Activated T-helper 17 cell treated with anti-CD3 and anti-CD28 coated beads, Interleukin-2, amount 50 U/mL, for 72 hours (primary cell): ENCODE measurements at places on chromosomes 16 and 17. TPM values are rescaled to one million over a fixed set of nuclear protein-coding genes. Genes with fewer than 3 reads are reported as not detected.

DNA sequence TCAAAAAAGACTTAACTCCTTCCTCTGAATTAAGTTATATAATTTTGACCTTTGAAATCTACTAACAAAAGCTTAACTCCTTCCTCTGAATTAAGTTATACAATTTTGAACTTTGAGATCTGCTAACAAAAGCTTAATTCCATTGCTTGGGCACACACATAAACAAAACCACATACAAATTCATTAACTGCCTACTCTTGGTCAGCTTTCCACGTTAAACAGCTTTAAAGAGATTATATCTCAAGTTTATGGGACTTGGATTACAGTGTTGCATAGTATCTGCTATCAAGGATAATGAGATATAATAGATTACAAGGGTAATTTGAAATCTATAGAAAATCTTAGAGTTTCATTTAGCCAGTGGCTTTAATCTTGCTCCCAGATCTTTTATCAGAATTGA, 23.5 kb downstream of the COX10 start:
- H3K27ac ChIP-seq, result peak overlapping the region; percentile 36
- H3K4me3 ChIP-seq, result peak overlapping the region; percentile 5
- no peak for ATAC-seq
- peaks cover 33% of the 10 kb centered on the region for H3K36me3 ChIP-seq
- H3K27me3 ChIP-seq, result no peaks in the 10 kb centered on the region

- no peak overlapping the region for H3K4me3 ChIP-seq
- no peak for ATAC-seq
These were observed 34.3 kb upstream of the ATP2C2 start for GRCh38 chr16:84334058-84334457.

Gene QPRT
- total RNA-seq, result 4.3 TPM

Gene SLFN12
- total RNA-seq, result 10.4 TPM

DNA sequence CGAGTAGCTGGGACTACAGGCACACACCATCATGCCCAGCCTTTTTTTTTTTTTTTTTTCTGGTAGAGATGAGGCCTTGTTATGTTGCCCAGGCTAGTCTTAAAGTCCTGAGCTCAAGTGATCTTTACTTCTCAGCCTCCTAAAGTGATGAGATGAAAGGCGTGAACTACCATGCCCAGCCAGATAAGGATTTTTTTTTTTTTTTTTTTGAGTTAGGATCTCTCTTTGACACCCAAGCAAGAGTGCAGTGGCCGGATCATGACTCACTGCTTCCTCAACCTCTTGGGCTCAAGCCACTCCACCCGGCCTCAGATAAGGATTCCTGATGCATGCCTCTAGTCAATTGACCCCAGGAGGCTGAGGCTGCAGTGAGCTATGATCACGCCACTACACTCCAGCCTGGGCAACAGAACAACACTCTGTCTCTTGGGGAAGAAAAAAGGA, 11.2 kb upstream of the PLEKHG4 start:
- H3K27ac ChIP-seq, result no peak overlapping the region
- H3K27me3 ChIP-seq, result peaks cover 7% of the 10 kb centered on the region
- no peaks in the 10 kb centered on the region for H3K4me1 ChIP-seq
